K562 (cell line): ENCODE measurements at places on chromosomes 16 and 17.

- DNase-seq = no peak
Measured at GRCh38 chr16:65010125-65010524, 111.7 kb downstream of the CDH11 start.

DNA sequence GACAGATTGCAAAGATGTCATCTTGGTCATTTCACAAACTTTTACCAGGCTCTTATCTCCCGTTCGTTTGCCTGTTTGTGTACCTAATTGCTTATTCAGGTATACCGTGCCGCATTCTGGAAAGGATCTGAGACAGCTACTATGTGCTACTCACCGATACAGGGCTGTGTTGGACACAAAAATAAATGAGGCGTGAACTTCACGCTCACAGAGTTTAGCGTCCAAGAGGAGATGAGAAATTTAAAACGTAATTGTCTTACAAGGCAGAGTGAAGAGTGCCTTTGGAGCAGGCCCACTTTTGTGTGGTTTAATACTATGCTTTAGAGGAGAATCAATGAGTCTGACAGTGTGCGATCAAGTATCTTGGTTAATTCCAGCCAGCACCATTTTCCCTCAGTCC, 26.7 kb downstream of the MAF start:
- DNase-seq = no peak

- no peak for DNase-seq
Measured at GRCh38 chr16:16052916-16053315, 103.5 kb downstream of the ABCC1 start.

DNA sequence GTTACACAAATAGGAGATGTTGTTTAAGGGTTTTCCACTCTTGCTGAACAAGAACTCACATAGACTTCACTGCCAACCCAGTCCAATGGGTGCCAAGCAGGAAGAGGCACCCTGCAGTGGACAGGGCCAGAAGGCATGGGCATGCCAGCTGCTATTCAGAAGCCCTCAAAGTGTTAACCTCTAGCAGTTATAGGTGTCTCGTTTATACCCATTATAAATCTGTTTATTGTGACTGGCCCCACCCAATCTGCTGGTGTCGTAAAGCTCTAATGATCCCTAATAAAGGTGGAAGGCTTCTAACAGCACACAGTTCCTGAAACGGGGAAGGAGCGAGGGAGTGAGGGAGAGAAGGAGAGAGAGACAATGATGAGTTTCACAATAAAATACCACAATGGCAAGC, 23.9 kb downstream of the HNF1B start:
- DNase-seq = no peak

GRCh38 chr17:68257934-68258333, 10.1 kb downstream of the AMZ2 start:
- no peak for DNase-seq

DNA sequence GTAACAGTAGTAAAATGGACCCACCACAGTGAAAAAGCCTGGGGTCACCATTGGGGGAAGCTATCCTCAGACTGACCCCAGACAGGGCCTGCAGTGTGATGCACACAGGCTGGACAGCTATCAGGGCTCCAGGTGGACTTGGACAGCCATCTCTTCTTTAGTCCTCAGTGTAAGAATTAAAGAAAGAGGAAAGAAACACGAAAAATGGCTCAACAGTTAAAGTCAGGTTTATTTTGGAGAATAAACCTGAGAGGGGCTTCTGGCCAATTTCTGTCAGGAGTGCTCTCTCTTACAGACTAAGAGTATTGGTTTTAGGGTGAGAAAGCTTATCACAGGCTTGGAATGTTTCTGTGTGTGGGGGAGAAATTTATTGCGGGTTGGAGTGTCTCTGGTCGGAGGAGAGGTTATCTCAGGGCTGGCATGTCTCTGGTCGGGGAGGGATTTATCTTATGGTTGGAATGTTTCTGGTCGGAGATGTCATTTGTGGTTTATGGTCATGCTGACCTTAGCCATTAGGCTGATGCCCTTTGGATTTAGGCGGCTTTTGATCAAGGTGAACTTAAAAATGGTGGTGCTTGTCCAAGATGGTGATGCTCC, 10.8 kb upstream of the B4GALNT2 start:
- DNase-seq = no peak

DNA sequence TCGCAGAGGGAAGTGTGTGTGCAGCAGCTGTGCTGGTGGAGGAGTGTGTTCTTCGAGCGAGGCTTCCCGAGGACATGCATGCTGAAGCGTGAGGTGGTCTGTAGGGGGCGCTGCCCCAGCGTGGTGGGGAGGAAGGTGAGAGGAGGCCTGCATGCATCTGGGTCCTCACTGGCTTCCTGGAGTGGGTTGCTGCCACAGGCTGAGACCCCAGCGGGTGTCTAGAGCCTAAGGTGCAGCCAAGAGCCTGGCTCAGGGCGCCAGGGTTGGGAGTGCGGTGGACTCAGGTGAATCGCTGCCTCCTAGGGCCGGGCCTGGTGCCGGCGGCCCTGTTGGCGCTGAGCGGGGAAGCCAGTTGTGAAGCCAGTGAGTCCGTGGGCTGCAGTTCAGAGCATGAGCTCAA, 7.5 kb upstream of the HSD3B7 start:
- peak; percentile 58 for DNase-seq

- DNase-seq = no peak
Measured at GRCh38 chr17:72193391-72194106, 72.7 kb downstream of the SOX9 start.

GRCh38 chr17:78525511-78526160, 51.6 kb downstream of the DNAH17 start:
- DNase-seq = no peak

GRCh38 chr17:44214896-44215295, 4.6 kb downstream of the UBTF start:
- DNase-seq = no peak

GRCh38 chr17:3754458-3755334, 31.0 kb downstream of the HASPIN start:
- peak; percentile 82 for DNase-seq

DNA sequence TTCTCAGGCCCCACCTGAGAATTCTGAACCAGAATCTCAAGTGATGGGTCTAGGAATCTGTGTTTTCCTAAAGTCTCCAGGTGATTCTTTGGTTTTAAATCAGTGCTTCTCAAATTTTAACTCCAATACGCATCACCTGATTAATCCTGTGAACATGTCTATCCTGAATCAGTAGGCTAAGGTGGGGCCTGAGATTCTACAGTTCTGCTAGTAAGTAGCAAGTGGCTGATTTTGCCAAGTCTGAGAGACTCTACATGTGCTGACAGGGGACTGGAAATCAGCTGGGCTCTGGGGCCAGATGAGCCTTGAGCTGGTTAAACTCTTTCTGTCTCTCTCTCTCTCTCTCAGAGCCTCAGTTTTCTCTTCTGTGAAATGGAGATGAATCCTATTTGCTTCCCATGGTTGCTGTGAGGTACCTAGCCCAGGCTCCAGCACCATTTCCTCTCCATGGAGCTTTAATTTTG, 9.0 kb downstream of the CCR7 start:
- no peak for DNase-seq

GRCh38 chr17:603406-604114, 111.1 kb downstream of the VPS53 start:
- peak; percentile 37 for DNase-seq

DNA sequence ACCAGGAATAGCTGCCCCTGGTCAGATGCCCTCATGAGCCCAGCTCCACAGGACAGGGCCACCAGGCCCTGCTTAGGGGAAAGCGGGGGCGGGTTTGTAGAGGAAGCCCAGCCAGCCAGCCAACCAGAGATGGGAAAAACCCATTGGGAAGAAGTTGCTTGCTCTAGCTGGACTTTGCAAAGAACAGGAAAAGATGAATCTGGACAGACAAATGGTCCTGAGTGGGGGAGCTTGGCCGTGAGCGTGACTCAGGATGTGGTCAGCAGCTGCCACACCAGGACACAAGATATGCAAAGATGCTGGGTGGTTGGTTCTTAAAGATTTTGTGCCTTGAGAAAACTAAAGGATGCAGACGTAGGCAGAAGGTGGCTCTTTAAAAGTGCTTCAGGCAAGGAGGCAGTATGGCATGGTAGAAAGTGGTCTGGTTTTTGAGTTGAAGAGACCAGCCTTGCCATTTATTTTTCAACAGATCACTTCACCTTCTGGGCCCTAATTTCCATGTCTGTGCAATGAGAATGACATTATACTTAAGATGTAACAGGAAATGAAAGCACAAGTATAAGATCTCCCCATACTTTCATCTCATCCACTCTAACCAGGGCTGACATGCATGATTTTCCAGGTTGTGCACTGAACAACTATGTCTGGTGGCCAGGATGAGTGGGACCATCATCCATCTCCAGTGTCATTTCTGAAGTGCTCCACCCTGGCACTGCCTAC, 27.8 kb upstream of the HEATR6 start:
- peak; percentile 13 for DNase-seq

DNA sequence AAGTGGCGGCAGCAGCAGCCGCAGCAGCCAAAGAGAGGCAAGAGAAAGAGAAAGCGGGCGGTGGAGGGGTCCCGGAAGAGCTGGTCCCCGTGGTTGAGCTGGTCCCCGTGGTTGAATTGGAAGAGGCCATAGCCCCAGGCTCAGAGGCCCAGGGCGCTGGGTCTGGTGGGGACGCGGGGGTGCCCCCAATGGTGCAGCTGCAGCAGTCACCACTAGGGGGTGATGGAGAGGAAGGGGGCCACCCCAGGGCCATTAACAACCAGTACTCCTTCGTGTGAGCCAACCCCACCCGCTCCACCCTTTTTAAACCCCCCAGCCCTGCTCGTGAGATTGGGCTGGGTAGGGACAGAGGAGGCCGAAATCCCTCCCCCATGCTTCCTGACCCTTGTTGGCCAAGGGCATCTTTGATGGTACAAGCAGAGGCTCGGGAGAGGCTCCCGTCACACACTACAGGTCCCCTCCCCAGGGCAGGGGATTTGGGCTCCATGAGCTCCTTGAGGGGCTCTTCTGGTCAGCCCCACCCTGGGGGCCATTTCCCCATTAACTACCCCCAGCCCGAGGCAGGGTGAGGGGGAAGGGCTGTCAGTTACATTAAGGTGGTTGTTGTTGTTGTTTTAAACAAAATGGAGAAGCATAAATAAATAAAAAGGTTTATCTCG, 4.6 kb upstream of the ATP2A1 start:
- DNase-seq = peak; percentile 85

- peak; percentile 94 for DNase-seq
Measured at GRCh38 chr16:67247192-67248072, at the start of gene FHOD1. FHOD1 (minus strand) TSS chr16:67247481; CDS start chr16:67247410, 71 bp downstream.

GRCh38 chr17:57714665-57715180, 30.4 kb downstream of the CCDC182 start:
- DNase-seq = no peak

DNA sequence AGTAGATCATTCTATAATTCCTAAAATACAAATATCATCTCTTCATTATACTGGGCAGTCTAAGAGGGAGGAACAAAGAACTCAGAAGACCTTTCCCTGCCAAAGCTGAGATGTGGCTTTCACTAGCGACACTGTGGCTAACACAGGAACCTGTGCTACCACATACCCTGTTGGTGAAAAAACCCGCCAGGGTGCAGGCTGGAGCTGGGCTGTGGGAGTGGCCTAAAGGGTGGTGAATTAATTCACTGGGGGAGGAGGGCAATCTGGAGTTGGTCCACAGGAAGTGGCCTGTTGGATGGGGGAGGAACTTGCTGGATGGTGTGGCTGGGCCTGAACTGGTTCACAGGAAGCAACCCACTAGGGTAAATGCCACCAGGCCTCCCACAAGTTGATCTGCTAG, 7.4 kb downstream of the ZNF594 start:
- DNase-seq = no peak

- DNase-seq = no peak
Measured at GRCh38 chr16:65429504-65430181, 307.8 kb upstream of the CDH11 start.

DNA sequence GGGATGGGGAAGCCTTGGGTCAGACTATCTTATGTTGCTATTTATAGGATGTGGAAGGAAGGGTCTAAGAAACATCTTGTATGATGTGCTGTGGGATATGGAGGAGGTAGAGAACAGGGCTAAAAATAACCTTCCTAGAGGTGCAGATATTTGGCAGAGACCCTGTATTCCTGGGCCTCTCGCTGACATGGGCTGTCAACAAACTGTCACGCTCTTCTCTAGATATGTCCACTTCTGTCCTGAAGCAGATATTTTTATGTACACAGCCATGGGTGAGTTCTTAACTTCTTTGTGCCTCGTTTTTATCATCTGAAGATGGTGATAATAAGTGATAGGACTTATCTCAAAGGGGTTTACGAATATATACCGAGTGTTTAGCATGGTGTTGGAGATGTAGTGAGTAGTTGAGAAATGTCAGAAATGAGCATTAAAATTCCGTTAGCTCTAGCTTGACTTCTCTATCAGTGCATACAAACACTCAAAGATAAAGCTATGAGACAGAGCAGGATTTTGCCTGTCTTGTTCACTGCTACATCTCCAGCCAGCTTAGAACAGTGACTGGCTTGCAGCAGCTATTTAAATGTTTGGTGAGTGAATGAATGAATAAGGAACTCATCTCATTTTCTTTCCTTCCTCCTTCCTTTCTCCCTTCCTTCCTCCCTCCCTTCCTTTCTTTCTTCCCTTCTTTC, 2.9 kb upstream of the AQP8 start:
- peak; percentile 44 for DNase-seq

- peak; percentile 83 for DNase-seq
Measured at GRCh38 chr16:12067714-12068401, 91.3 kb downstream of the SNX29 start.

- DNase-seq = no peak
Measured at GRCh38 chr16:1140582-1141162, 12.2 kb upstream of the CACNA1H start.

GRCh38 chr16:76157629-76158028, 119.6 kb upstream of the CNTNAP4 start:
- no peak for DNase-seq

- DNase-seq = no peak
Measured at GRCh38 chr16:30565984-30566383, 5.5 kb downstream of the ZNF688 start.
